ENCODE measurements at places on chromosomes 2 and 18.

- no peak for DNase-seq
These were observed 296.2 kb upstream of the SPRED2 start for GRCh38 chr2:65728477-65729180.

DNA sequence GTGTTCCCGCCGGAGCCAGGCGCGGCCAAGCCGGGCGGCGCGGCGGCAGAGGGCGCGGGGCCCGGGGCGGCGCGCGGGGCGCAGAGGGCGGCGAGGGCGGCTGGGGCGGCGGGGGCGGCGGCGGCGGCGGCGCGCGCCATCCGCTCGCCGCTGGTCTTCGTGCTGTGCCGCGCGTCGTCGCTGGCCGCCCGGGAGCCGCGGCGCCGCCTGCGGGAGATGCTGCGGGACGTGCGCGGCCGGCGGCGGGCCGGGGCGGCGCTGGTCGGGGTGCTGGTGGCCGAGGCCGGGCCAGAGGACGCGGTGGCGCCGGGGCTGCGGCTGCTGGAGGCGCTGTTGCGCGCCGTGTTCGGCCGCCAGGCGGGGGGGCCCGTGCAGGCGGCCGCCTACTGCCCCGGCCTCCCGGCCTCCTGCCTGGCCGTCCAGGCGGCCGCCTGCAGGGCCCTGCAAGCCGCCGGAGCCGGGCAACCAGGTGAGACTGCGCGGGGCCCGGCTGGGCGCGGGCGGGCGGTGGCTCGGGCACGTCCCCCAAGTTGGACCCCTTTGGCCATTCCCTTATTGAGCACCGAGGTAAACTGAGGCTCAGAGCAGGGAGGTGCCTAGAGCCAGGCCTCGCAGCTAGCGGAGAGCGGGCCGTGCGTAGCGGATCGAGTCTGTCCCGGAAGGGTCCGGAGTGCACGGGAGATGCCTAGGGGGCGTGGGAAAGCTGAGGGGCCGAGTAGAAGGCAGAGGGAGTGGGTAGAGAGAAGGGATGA, 584 bp downstream of the C2orf72 start:
- DNase-seq: no peak

- DNase-seq: no peak
These were observed 558.0 kb downstream of the STK39 start for GRCh38 chr2:167689444-167689843.

GRCh38 chr2:120261387-120262006, 8.8 kb downstream of the RALB start:
- no peak for DNase-seq

- no peak for DNase-seq
These were observed 3.3 kb downstream of the TNP1 start for GRCh38 chr2:216856406-216857065.

- no peak for DNase-seq
These were observed 239.1 kb downstream of the FAM210A start for GRCh38 chr18:13487237-13487636.

- no peak for DNase-seq
These were observed 63.8 kb downstream of the PTPRM start for GRCh38 chr18:7630731-7631442.

- peak; percentile 11 for DNase-seq
These were observed 245.3 kb downstream of the STK39 start for GRCh38 chr2:168002021-168002553.

- DNase-seq: no peak
These were observed 29.1 kb upstream of the PMAIP1 start for GRCh38 chr18:59870623-59871130.

DNA sequence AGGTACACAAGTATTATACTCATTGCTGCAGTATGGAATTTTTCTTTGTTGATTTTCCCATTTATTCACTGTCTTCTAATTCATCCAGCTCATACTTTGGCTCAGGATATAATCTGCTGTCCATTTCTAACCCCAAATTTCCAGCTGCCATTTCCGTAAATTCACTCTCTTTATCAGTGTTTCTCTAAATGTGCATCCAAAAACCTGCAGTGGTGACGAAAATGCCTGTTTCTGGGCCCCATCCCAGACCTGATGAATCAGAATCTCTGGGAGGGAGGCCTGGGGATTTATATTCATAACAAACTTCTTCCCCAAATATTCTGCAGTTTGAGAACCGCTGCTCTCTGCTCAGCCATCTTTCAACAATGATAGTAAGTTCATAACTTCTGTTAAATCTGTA, 86.6 kb downstream of the VWC2L start:
- no peak for DNase-seq

DNA sequence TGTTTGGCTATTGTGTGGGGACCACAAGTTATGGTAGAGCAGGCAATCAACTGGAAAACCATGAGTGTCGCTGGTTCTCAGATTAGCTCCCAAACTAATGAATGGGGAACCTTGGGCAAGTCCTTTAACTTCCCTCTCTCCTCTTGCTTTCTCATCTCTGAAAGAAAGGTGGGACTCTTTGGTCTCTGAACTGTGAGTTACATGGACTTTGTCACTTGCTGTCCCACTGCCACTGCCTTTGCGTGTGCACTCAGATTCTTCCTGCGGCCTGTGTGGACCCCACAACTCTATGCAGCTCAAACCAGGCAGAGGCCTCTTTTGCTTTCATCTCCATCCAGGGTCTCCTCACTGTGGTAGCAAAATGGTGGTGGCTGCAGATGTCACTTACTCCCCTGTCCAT, 86.7 kb downstream of the RNF144A start:
- DNase-seq: no peak

DNA sequence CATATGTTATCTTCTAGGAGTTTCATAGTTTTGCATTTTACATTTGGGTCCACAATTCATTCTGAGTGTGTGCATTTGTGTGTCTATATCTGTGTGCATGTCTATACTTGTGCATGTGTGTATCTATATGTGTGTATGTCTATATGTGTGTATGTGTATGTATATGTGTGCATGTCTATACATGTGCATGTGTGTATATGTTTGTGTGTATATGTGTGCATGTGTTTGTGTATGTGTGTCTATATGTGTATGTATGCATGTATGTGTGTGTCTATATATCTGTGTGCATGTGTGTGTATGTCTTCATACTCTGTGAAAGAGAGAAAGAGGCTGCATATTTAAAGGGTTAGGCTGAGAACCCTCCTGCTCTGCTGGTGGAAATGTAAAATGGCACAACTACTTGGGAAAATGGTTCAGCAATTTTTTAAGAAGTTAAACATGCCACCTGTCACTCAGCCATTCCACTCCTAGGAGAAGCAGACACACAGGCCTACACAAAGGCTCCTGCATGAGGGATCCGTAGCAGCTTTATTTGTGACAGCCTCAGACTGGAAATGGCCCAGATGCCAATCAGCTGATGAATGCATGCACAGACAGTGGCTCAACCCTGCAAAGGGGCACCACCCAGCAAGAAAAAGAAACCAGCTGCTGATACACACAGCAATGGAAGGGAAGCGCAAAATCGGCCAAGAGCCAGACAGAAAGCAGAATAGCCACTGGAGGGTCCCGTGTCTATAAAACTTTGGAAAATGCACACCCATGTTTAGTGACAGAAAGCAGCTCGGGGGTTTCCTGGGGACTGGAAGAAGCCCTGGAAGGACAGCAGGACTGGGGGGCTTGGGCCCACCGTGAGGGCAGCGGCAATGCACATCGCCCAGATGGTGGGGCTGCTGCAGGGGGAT, 146.8 kb downstream of the SEPTIN10 start:
- no peak for DNase-seq
